NCI-H146 (cell line): ENCODE measurements at places on chromosomes 2 and 18.
A peak's percentile ranks its signal among the peaks of the same experiment; 100 is the strongest.

- no peak for DNase-seq
Measured at GRCh38 chr2:163269374-163270021, 430.9 kb upstream of the KCNH7 start.

GRCh38 chr2:212536817-212537725 lies 1.5 kb downstream of the ERBB4 start:
- DNase-seq, result peak; percentile 54

GRCh38 chr18:27599202-27599829 lies 414.2 kb upstream of the CHST9 start:
- DNase-seq, result peak; percentile 61

DNA sequence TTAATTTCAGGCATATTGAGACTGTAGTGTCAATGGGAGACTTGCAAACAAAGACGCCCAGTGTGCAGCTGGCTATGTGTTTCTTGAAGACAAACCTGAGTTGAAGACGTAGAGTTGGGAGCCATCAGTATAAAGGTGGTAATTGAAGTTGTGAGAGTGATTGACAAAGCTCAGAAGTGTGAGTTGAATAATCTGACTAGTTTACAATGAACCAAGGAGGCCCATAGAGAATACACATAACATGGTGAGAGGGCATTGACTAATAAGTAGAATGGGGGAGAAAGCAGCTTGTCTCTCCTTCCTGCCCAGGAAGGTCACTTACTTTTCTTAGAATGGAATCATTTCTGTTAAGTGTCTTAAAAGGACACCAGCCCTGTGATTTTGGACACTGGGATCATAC lies 14.1 kb downstream of the SP110 start:
- DNase-seq, result no peak

GRCh38 chr2:187912950-187913349 lies 358.7 kb upstream of the TFPI start:
- DNase-seq, result no peak

DNA sequence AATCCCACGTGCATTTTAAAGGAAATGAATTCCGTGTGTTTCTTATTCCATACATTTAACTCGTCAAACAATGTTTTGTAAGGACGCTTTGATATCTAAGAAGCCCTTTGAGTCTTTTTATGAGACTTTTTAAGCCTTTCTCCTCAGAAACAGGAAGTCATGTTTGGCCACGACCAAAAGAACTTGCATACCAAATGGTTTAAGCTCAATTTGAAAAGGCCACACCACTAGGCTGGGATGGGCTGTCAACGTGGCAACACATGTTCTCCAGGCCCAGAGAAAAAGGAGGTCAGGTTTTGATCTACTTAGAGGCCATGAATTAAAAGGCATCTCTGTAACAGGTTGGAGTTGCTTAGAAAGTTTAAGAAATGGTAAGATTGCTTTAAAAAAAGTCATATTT lies 441.8 kb downstream of the CMPK2 start:
- DNase-seq, result no peak

DNA sequence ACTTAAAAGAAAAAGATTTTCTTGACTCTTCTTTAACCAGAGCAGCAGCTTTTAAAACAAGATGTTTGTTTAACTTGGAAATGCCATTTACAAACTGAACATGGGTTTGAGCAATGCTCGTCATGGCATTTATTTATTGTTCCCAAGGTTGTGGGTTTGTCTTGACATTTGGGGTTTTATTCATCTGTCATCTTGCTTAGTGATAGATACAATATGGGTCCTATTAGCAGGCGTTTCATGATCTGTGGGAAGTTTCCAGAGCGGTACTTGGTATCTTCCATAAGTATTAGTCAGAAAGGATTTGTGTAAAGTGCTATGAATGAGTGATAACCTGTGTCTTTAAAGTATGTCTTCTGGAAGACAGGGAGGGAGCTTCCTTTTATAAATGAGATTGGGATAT lies 29.9 kb upstream of the MGAT5 start:
- no peak for DNase-seq

DNA sequence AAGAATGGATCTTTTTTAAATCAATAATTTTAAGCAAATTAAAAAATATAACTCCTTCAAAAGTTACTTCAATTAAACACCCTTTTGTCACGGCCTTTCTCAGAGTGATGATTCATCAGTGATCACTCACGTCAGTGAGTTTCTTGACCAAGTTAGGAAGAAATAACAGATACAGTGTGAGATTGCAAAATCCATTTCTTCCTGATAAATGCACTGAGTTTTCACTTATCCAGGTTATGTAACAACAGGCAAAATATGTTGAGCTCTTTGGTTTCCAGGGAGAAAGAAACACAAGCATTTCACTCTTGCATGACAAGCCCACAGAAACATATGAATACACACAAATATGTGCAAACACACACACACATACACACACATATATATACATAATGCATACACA lies 195.9 kb upstream of the CYRIA start:
- DNase-seq, result no peak

- DNase-seq, result no peak
Measured at GRCh38 chr2:114025030-114025429, 135.1 kb downstream of the ACTR3 start.

DNA sequence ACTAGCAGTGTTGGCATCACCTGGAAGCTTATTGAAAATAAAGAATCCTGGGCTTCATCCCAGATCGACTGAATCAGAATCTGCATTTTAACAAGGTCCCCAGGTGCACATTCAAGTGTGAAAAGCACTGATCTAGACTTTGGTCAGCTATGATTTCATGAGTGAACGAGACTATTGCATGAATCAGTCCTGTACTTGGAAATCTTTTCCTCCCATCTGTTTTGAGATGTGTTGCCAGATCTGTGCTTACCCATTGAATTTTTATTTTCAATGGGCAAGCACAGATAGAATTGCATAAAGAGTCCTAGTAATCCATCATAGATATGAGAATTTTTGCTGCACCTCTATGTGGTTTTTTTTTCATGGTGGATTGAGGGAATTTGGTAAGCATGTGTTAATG lies 64.0 kb downstream of the PMS1 start:
- no peak for DNase-seq

GRCh38 chr18:26436176-26437051 lies 111.9 kb downstream of the KCTD1 start:
- DNase-seq, result no peak

- no peak for DNase-seq
Measured at GRCh38 chr18:48968412-48969215, 17.8 kb upstream of the SMAD7 start.

GRCh38 chr2:190948671-190949070 lies 65.3 kb downstream of the STAT1 start:
- no peak for DNase-seq

DNA sequence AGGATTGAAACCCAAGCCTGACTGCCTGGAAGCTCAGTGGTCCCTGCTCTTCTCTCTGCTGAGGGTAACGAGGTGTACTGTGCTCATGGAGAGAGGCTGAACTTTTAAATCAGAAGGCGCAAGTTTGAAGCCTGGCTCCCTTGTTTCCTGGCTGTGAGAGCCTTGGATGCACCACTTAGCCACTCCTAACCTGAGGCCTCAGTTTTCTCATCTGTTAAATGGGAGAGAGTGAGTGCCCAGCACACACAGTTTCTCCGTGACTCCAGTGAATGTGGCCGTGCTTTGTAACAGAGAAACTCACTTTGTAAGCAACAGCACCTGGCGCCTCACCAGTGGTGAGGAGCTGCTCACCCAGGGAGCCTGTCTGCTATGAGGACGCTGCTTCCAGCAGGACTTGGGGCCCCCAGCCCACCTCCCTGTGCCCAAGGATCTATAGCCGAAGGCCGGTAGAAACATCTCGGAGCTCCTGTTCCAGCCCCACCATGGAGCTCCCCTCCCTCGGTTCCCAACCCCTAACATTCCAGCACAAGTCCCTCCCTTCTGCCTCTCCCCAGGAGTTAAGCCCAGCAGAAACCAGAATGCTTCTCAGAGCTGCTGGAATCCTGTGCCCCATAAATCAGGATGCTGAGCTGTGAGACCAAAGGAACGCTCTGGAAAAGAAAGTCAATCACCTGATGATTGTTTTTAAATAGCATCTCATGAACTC lies 20.3 kb upstream of the KCNK3 start:
- DNase-seq, result no peak

DNA sequence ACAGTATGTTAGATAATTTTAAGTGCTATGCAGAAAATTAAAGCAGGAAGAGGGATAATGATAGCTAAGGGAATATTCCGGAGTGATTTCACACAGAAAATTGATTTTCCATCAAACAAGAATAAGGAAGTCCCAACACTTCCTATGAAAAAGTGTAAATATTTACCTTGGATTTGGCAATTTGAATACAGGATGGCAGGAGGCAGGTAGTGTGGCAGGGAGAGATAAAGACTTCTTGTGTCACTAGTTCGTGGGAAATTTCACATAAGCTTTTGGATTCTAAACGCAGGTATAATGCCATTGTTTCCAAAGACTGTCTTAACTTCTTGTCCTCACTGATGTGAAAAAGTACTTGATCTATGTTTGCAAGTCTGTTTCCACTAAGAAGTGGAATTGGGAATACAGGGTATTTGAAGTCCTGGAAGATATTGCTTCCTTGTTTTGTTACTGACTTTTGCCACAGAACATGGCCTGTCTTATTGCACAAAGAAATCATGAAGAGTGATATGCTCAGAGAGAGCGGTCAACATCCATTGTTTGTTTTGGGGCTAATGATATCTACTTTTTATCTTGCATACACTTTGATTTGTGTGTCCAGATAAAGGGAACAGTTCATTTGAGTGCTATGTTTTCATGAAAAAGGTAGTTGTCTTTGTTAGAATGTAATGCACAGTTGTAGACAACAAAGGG lies 1216.1 kb upstream of the FAM98A start:
- DNase-seq, result no peak

DNA sequence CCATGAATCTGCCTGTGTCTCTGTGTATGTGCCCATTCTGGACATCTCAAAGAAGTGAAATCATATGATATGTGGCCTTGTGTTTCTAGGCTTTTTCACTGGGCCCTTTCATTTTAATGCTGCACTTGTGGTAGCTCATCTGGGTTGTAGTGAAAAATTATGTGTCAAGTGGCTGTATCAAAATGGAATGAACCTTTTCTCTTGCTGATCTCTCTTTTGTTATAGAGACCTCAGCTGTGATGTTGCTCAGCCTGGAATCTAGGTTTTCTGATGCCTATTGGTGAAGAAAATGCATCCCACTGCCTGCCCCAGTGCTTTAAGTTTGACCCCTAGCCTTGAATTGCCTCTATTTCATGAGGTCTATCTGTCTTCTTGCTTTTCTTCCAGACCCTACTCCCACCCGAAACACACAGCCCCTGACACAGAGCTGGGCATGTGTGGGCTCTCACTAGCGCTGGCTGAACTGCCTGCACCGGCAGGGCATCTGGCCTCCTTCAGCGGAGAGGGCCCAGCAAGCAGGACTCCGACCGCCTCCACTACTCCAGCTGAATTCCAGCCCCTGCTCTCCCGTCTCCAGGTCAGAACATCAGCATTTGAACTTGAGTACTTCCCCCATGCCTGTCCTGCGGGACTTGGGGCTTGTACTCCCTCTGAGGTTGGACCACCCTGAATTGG lies 175.8 kb upstream of the MSH6 start:
- no peak for DNase-seq

GRCh38 chr2:187078297-187078696 lies 229.3 kb upstream of the ZSWIM2 start:
- no peak for DNase-seq

DNA sequence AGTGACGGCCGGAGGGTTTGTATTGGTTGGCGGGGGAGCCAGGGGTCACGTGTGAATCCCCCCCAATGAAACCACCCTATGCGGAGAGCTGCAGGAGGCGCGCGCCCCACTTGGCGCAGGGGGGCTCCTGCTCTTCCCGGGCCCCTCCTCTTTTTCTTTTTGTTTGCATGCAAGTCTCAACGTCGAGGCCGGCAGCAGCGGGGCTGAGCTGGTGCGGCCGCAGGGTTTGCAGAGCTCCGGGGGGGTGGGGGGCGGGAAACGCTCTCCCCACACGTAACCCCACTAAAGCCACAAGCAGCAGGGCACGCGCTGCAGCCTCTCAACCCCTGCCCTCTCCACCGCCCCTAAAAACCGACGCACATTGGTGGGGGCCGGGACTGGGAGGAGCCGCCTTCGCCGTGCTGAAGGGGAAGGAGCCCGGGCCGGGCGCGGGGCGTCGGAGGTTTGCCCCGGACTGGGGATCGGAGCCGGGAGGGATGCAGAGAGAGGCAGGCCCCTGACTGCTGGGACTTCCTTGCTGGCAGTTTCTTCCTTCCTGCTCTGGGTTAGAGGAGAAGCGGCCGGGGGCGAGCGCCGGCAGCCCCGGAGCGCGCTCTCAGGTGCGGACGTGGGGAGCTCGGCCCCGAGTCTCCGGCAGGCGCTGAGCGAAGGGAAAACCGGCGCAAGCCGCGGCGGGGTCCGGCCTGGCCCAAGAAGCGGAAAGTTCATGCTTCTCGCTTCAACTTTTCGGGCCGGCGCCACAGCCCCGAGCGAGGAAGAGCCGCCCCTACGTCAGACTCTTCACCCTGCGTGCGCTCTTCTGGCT lies 864 bp downstream of the LBH start:
- peak; percentile 23 for DNase-seq

DNA sequence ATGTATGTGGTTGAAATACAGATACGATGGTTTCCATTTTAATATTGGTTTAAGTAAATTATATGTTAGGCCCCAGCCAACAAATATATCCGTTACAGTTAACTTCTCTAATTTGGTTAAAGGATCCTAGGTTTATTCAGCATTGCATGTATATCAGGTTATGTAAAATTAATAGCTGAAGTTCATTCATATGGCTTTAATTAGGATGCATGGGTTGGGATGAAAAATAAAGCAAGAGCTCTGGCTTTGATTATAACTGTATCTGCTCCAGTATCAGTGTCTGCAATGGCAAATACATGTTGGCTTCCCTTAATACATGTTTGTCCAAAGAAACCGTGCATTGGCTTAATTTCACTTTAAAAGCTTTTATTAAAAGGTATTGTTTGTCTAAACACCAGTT lies 435.7 kb upstream of the SETBP1 start:
- DNase-seq, result no peak

- no peak for DNase-seq
Measured at GRCh38 chr2:45205985-45206384, 196.7 kb upstream of the SIX2 start.

GRCh38 chr2:20139407-20140172 lies 85.3 kb downstream of the SDC1 start:
- no peak for DNase-seq

GRCh38 chr2:168528016-168528415 lies 71.9 kb downstream of the CERS6 start:
- DNase-seq, result no peak

DNA sequence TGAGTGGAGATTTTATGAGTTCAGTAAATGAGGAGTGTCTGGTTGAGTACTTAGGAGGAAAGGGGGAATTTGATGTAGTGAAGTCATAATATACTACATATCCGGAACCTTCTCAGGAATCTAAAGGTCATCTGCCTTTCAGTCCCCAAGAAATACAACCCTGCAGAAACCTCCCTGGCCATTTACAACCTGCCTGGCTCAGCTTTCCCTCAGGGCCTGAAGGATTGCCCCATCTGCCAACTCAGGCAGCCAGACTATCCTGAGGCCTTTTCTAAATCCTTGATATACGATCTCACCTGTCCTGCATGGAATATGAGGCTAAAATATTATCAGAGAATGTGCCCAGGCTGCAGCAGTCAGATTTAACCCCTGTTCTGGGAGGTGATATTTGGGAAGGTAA lies 165.4 kb upstream of the SPOPL start:
- no peak for DNase-seq

GRCh38 chr2:164275659-164276058 lies 345.6 kb downstream of the GRB14 start:
- no peak for DNase-seq

- peak; percentile 6 for DNase-seq
Measured at GRCh38 chr2:153819501-153819900, 52.2 kb upstream of the GALNT13 start.
